Astrocyte (in vitro differentiated cells and primary cell): ENCODE measurements at places on chromosomes 1 and 21.

- H3K4me3 ChIP-seq, result no peak overlapping the region
- H3K4me1 ChIP-seq, result no peaks in the 10 kb centered on the region
- H3K36me3 ChIP-seq, result no peaks in the 10 kb centered on the region
- DNase-seq, result no peak
Observed at GRCh38 chr1:195851804-195852203, 756.4 kb downstream of the KCNT2 start.

- no peak for DNase-seq
- H3K27ac ChIP-seq, result no peak overlapping the region
- no peaks in the 10 kb centered on the region for H3K36me3 ChIP-seq
Observed at GRCh38 chr1:93483606-93484005, 35.7 kb downstream of the FNBP1L start.

GRCh38 chr1:19388980-19389379 lies 76.9 kb downstream of the SLC66A1 start:
- H3K36me3 ChIP-seq, result peaks cover 7% of the 10 kb centered on the region
- no peak overlapping the region for H3K27ac ChIP-seq
- DNase-seq, result no peak
- no peaks in the 10 kb centered on the region for H3K27me3 ChIP-seq
- peaks cover 37% of the 10 kb centered on the region for H3K4me1 ChIP-seq

DNA sequence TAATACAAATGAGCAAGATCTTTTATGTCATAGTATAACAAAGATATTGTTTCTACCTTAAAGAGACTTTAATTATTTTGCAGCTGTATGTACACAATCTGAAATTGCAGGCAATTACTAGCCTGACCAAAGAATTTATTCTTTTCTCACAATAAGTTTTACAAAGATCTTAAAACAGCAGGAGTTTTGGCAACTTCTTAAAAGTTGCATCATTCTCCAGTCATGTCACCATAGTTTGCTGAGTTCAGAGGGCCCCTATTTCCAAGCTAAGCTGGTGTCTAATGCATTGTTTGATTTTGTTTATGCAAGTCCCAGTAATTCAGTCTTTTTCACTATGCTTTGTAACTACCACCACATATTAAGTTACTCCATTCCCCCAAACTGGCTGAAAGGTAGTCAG lies 114.8 kb downstream of the DNAH14 start:
- peak; percentile 3 for DNase-seq
- no peaks in the 10 kb centered on the region for H3K27me3 ChIP-seq
- no peak overlapping the region for H3K27ac ChIP-seq
- no peak overlapping the region for H3K4me3 ChIP-seq

GRCh38 chr1:155184835-155185782 lies 11.5 kb downstream of the TRIM46 start:
- DNase-seq, result no peak
- no peak overlapping the region for H3K4me3 ChIP-seq
- no peak overlapping the region for H3K27ac ChIP-seq
- H3K4me1 ChIP-seq, result no peaks in the 10 kb centered on the region
- H3K36me3 ChIP-seq, result peaks cover 6% of the 10 kb centered on the region

- H3K27ac ChIP-seq, result no peak overlapping the region
- H3K27me3 ChIP-seq, result no peaks in the 10 kb centered on the region
- H3K4me1 ChIP-seq, result no peaks in the 10 kb centered on the region
- no peak for DNase-seq
- H3K36me3 ChIP-seq, result no peaks in the 10 kb centered on the region
Observed at GRCh38 chr1:233477359-233477758, 136.5 kb upstream of the KCNK1 start.

DNA sequence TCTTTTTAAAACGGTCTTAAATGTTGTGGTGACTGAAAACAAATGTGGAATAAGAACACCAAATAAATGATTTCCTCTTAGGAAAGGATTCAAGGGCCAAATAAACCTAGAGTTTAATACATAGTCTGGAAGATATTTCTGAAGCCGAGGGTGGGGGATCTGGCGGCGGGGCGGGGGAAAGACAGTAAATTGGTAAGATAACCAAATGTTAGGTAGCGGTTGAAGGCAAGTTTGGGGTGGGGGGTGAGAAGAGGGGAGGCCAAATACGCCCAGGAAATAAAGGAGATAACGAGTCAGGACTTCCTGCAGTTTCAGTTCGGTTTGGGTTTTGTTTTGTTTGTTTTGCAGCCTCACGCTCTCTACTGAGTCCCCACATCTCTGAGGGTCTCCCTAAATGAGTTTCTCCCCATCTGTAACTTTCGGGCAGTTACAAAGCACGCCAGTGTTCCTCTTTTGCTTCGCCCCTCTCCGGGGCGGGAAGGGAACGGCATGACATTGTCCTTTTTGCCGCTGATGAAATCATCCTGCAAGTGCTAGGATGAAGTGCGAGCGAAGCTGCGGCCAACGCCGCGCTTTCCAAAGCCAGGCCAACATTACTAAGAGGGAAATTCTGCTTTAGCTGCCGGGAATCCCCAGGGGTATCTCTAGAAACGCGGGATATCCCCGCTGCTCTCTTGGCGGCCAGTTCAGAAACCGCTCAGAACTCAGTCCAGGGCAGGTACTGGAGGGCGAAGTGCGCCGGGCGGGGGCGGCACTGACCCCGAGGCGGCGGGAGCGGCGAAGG lies 844 bp downstream of the NIBAN1 start:
- no peaks in the 10 kb centered on the region for H3K36me3 ChIP-seq
- peak overlapping the region; percentile 6 for H3K27ac ChIP-seq
- H3K4me1 ChIP-seq, result peaks cover 8% of the 10 kb centered on the region
- peaks cover 4% of the 10 kb centered on the region for H3K27me3 ChIP-seq
